ENCODE measurements at places on chromosomes 16 and 17.

DNA sequence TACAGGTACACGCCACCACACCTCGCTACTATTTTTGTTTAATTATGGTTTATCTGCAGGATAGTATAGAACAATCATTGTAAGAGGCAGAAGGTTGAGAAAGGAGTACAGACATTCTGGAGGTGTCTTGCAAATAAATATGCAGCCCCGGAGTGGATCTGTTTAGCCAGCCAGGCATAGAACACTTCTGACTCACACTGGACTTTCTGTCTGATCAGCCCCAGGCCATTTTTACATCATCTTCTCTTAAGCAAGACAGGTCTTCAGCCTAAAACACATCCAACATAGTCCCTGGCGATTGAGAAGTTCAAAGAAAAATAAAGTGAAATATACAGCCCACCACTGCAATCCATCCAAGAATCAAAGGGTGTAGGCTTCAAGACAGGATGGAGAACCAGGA is 81.4 kb downstream of the XYLT1 start:
- DNase-seq, result no peak

DNA sequence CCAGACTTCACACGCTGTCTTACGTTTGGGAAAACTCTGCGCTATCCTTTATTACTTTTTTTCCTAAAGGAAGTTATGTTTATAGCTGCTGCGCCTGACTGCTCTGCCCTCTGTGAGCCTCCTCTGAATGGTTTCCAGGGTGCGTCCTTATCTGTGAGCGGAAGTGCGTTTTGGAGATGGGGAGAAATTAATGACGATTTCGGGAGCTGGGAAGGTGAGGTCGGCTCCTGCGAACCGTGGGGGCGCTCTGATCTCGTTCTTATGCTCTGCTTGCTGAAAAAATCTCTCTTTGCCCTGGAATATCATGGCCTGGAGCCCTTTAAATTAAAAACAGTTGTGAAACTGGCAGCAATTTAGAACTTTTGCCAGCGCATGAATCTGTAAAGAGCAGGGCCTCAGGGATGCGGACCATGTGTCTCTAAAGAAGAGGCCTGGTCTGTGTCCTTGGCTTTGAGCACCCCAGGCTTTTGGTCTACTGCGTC is 135.7 kb upstream of the ZFHX3 start:
- no peak for DNase-seq

DNA sequence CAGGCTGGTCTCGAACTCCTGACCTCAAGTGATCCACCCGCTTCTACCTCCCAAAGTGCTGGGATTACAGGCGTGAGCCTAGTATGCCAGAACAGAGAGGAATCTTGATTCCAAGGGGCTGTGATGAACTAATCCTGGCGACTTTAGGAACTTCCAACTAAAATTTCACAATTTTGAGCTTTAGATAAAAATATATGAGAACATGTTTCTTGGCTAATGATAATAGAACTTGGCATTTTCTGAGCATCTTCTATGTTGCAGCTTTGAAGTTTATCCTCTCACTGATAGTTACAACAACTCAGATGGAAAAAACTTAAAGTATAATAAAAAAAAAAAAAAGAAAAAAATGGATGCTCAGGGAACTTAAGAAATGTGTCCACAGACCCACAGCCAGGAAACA is 69.8 kb upstream of the WSCD1 start:
- DNase-seq, result no peak

DNA sequence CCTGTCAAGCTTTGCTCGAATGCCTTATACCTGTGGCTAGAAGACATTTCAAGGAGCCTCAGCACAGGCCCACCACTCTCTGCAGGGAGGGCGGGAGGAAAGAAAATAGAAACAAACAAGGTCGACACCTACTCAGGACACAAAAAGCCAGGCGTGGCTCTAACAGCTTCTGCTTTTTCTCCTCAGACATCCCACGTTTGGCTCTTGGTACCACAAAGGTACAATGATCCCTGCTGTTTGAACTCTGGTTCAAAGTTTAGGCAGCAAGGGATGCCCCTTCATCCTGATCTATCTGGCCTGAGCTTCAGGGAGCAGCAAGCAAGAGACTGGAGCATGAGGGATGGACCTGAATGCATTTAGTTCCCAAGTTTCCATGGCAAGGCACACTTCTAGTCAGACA is 57.1 kb downstream of the CREBBP start:
- DNase-seq, result no peak

- DNase-seq, result no peak
These were observed 162.2 kb upstream of the KCNJ16 start for GRCh38 chr17:69912805-69913204.

DNA sequence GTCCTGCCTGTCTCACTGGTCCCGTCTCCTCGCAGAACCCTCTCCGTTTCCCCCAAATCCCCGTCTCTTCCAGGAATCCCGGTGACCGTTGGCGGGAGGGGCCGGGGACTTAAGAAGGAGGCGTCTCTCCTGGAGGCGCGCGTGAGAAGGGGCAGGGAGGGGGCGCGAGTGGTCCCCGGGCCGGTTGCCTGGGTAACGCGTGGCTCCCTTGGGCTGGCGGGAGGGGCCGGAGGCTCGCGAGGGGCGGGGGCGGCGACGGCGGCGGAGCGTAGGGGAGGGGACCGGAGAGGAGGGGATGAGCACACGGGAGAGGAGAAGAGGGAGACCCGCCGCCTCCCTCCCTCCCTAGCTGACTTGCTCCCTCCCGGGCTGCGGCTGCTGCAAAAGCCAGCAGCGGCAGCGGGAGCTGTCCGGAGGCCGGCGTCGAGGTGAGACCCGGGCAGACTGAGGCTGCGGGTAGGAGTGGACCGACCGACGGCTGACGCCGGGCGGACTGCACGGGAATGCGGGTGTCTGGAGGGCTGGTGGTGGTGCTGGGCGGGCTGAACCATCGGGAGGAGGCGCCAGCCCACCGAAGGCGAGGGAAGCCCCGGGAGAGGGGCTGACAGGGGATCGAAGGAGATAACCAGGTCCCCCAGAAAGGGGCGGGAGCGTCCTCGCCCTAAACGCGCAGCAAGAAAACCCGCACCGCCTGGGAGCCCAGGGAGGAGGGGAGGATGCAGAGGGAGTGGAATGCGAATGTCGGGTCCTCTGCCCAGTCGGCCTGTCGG is at the start of gene PRRT2:
TSS of gene PRRT2 (plus strand) at position 298 of the 770 bp plus-strand sequence. CDS start 862 bp downstream, outside the sequence.
- peak; percentile 55 for DNase-seq

DNA sequence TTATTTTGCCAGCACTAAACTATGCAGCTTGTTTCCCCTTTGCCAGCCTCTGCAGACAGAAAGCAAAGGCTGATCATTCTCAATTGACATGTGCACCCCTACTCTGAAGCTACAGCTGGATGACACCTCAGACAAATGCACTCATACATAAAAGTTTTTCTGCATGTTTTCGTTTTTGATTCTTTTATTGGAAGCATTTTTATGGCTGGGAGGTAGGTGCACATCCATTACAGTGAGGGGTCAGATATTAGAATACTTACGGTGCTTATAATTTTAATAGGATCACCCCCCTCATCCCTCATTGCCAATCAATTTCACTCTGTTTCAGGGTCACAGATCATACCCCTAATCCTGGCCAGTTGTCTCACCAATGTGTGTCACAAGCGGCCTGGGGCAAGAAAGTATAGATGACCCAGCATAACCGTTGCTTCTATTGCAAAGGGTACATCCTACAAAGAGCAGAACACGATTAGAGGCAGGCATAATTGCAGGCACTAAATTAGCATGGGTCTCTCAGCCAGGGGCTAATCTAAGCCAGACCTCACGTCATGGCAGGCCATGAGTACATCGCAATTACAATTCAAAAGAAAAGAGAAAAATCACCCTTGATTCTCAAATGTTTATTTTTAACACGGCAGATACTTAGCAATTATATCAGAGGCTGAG is 89.5 kb upstream of the SOX9 start:
- no peak for DNase-seq

DNA sequence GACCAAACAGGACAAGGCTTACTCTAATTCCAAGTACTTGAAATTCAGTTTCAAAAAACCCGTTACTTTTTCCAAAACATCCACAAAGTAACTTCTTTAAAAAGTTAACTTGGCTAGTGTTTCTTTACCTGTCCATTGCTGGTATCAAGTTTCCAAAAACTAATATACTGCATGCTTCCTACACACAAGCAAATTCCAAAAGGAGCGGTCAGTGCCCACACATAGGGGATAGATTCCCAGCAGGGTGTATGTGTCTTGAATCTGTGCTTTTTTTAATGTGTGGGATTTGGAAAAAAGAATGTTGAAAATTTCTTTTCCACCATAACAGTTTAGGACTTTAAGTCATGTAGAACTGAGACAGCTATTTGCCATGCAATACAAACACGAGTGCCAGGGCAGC is 367.8 kb upstream of the SOX9 start:
- no peak for DNase-seq

DNA sequence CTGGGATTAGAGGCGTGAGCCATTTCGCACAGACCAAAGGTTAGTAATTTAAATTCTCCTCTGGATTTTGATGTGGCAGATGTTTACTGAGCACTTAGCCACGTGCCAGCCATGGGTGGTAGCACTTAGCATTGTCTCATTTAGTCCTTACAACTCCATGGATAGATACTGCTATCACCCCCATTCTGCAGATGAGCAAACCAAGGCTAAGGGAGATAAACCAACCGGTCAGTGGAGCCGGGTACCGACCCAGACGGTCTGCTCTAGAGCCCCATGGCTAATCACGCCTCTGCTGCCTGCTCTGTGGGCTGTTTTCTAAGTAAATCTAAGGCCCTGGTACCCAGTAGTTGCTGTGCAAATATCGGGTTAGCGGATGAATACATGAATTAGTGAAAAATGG is 12.6 kb upstream of the ADGRG1 start:
- no peak for DNase-seq

DNA sequence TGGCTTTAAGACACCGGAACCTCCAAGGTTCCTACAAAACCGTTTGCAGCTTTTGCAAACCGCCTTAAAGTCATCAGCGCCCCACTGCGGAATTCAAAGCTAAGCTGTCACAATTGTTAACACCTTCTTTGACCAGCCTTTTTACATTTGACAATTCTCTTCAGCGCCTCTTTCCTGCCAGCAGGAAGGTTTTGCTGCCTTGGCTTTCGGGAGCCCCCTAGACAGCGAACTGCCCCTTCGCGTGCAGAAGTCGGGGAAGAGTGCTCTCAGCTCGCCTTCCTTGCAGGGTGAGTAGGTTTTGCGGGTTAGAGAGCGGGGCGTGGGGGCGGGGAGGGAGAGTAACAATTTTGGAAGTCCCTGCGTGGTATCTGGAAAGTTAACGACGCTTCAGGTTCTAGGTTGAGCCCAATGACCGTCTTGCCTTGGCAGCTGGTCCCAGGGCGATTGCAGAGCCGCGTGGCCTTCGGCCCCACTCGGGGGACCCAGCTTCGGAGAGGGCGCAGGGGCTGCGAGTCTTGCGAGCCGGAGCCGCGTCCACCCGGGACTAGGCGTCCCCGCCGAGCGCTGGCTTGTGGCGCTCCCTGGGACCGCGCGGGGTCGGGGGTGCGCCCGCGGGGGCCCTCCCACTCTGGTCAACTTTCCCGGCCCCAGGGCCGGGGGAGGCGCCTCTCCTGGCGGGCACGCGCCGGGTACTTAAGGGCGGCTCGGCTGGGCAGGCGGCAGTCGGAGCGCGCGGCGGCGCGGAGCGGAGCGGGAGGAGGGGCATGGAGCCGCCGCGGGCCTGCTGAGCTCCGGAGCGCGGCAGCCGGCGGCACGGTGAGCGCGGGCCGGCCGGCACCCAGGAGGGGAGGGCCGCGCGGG is at the start of gene HAS3:
TSS of gene HAS3 (plus strand) at position 153 of the 861 bp plus-strand sequence. CDS start 3,743 bp downstream, outside the sequence.
- peak; percentile 25 for DNase-seq

GRCh38 chr16:62583414-62583813 is 547.2 kb upstream of the CDH8 start:
- no peak for DNase-seq

GRCh38 chr17:17036524-17036998 is 5.7 kb upstream of the MPRIP start:
- no peak for DNase-seq

- DNase-seq, result no peak
These were observed 2.0 kb downstream of the LUC7L3 start for GRCh38 chr17:50721194-50722010.

DNA sequence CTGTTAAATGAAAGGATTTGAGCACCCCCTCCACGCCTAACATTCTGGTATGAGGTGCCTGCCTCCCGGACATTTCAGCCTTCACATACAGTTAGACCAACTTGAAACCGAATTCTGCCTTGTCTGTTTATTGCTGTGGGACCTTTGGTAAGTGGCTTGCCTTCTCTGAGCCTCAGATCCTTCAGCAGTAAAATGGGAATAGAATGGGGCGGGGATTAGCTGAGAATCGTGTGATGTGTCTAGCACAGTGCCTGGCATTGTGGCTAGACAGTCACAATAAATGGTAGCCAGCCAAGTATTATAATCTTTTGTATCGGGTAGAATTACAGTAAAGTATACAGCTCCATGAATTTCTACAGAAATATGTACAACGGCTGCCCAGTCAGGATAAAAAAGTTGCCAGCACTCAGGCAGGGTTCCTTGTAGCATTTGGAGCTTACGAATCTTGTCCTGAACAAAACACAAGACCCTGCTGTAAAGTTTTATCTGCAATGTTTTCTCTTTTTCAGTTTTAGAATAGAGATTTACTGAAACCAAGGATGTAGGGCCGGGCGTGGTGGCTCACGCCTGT is 786 bp downstream of the TMC7 start:
- DNase-seq, result no peak

DNA sequence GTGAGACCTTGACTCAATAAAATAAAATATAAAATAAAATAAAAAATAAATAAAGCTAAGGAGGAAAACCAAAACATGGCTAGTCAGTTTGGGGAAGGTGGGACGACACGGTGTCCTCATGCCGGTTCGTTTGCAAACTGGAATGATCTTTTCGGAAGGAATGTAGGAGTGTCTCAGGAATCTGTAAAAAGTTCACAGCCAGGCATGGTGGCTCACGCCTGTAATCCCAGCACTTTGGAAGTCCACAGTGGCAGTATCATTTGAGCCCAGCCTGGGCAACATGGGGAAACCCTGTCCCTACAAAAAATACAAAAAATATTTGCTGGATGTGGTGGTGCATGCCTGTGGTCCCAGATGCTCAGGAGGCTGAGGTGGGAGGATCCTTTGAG is 14.7 kb upstream of the RPTOR start:
- DNase-seq, result no peak

- DNase-seq, result no peak
These were observed 151.4 kb downstream of the BANP start for GRCh38 chr16:88102597-88102996.

GRCh38 chr16:73418691-73419090 is 370.8 kb upstream of the ZFHX3 start:
- no peak for DNase-seq

- no peak for DNase-seq
These were observed 968 bp downstream of the RIPOR1 start for GRCh38 chr16:67529582-67530012.

DNA sequence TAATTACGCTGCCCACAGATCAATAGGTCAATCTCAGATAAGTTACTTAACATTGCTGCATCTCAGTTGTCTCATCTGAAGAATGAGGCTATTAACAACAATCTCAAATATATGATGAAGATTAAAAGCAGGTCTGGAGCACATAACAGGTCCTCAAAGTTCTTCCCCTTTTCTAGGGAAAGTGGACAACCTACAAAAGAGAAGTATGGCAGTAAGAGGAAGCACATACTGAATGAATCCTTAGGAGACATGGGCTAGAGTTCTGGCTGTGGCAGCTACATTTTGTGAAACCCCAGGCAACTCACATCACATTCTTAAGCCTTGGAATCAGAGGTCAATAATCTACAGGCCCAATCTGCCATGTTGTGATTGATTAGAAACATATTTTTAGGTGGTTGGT is 180.6 kb downstream of the PCTP start:
- DNase-seq, result no peak
